ENCODE measurements at places on chromosomes 5 and 9. TPM values are rescaled to one million over a fixed set of nuclear protein-coding genes. Genes with fewer than 3 reads are reported as not detected.

Gene SWI5
- 8.5 TPM for total RNA-seq

Gene IFNE
- not detected for total RNA-seq

Gene GPX8
- 4.2 TPM for total RNA-seq

Gene PCDHA6
- 26.3 TPM for total RNA-seq

Gene KLF9
- 6.9 TPM for total RNA-seq

Gene ZNG1E
- 69.2 TPM for total RNA-seq

Gene F12
- 7.4 TPM for total RNA-seq

Gene GPR21
- 14.3 TPM for total RNA-seq

Gene SLF1
- total RNA-seq, result 40.8 TPM

Gene ADAMTS13
- 3.5 TPM for total RNA-seq

Gene LMX1B
- total RNA-seq, result 1.8 TPM

Gene TMEFF1
- total RNA-seq, result 46.6 TPM

Gene DDX41
- total RNA-seq, result 68.3 TPM

Gene LCN6
- not detected for total RNA-seq

Gene GPR150
- 0.23 TPM for total RNA-seq

Gene RLN2
- 1.4 TPM for total RNA-seq

Gene CLIC3
- total RNA-seq, result not detected

Gene FBP2
- 0.23 TPM for total RNA-seq

Gene SPATA9
- 0.46 TPM for total RNA-seq

Gene PTGDS
- 93.2 TPM for total RNA-seq

Gene PRDM9
- not detected for total RNA-seq

Gene NRG2
- total RNA-seq, result 5.1 TPM

Data from diencephalon (tissue), 1 donor.